Testis (tissue), 5 donors: ENCODE measurements at places on chromosomes 5 and 9. TPM values are rescaled to one million over a fixed set of nuclear protein-coding genes. Genes with fewer than 3 reads are reported as not detected.

- no peak for DNase-seq
These were observed 392.1 kb downstream of the DTWD2 start for GRCh38 chr5:118596255-118596654.

SPINK13 gene
- not detected for total RNA-seq

DNA sequence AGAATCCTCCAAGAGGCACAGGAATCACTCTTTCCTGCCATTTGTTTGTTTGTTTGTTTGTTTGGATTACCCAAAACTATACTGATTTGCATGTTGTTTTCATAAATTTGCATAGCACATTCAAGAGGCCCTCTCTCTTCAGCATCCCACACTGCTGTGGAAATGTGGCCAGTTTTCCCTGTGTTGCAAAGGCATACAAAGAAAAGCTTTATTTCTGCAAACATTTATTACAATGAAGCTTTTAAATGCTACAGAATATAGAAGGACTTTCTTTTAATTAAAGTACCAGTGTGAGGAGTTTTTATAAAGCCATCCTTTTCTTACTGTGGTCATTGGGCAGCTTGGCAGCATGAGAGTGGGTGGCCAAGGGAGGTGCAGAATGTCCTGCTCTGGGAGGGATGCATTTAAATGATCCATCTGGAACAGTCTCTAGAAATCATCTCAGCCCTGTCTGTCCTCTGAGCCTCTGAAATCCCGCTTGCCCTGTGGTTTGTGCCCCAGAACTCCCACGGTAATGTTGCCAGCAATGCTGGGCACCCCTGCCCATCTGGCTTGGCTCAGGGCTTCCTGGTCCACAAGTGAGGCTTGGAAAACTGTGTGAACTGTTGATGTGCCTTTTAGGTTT, 356.8 kb upstream of the KIF2A start:
- no peak for DNase-seq

DNA sequence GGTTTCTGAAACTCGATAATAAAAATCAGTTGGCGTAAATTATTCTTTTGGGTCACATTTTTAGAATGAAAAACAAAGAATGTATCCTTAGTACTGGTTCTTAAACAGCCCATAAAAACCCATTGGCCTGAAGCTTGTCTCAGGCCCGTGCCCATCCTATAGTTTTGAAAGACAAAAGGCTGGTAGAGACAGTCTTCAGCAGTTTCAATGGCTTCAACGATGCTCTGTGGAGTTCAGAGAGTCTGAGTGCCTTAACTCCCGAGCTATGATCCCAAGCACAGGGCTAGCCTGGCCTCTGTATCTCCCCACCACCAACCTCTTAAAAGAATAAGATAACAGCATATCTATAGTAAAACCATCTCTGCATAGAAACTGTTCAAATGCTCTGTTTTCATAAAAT, 595.0 kb downstream of the CDH12 start:
- DNase-seq, result no peak

- no peak for DNase-seq
These were observed 33.3 kb downstream of the GPBP1 start for GRCh38 chr5:57207007-57207653.

DNA sequence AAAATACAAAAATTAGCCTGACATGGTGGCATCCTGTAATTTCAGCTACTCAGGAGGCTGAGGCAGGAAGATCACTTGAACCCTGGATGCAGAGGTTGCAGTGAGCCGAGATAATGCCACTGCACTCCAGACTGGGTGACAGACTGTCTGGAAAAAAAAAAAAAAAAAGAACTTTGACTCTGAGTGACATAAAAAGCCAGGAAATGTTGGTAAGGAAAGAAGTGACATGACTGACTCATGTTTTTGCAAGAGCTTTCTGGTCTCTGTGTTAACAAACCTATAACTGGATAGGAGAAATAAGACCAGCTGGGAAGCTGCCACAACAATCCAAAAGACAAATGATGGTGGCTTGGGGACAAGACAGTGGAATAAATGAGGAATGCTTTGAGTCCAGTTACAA, 272.1 kb downstream of the HINT1 start:
- no peak for DNase-seq

DNA sequence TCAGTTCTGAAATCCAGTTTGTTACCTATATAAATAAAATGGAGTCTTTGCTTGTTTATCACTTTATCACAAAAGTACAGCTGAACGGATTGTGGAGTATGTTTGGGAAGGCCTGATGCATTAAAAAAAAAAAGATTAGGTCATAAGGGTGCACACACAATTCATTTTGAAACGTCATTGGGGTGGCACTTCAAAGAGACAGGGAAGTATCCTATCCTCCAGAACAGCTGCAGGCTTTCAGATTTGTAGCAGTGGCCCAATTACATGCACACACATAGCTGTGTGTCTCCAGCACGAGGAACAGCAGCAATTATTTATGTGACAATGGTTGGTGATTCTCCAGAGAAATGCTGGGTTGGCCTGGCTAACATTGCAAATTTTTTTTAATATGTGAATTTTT, 46.8 kb upstream of the FER start:
- no peak for DNase-seq

DNA sequence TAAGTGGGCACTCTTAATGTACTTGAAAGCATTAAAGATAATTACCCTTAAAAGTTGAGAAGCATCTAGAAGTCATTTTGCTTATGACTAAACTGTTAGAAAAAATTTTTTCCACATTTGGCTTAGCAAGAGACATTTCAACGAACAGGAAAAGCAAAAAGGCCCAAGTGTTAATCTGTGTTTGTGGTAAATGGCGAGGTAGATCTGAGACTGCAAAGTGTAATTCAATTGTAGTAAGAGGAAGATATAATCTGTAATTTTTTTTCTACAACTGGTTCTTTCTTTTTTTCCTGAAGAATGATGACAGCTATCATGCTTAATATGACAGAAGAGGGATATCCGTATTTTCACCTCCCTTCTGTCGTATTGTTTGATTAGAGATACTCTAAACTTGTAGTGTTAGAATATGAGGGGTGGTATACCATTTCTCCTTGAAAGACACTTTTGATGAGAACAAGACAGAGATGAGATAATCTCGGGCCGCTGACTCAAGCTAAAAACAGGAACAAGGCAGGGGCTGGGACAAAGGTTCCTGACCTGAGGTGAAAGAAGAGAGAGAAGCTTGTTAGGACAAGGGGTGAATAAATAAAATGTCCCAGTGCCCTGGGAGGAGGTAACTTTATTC, 459.3 kb upstream of the ZNF608 start:
- no peak for DNase-seq
